ENCODE measurements at places on chromosomes 4 and X.

GRCh38 chr4:25674386-25674785 lies 18.7 kb downstream of the SLC34A2 start:
- DNase-seq: no peak

DNA sequence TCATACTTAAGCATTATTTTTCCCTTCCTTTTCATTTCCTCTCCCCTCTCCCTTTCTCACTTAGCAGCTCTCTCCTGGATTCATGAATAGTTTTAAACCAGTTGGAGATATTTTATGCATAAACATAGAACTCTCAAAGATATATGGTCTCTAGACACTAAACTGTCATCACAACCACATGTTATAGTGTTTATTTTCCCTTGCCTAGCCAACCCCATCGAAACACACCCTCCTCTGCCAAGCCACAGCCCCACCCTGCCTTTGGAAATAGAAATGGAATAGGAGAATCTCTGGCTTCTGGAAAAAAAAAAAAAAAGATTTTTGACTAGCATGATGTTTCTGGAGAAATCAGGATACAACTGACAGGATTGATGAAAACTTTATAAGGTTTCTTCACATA lies 64.8 kb upstream of the RBPJ start:
- no peak for DNase-seq

GRCh38 chr4:138305050-138305449 lies 62.9 kb upstream of the SLC7A11 start:
- no peak for DNase-seq

DNA sequence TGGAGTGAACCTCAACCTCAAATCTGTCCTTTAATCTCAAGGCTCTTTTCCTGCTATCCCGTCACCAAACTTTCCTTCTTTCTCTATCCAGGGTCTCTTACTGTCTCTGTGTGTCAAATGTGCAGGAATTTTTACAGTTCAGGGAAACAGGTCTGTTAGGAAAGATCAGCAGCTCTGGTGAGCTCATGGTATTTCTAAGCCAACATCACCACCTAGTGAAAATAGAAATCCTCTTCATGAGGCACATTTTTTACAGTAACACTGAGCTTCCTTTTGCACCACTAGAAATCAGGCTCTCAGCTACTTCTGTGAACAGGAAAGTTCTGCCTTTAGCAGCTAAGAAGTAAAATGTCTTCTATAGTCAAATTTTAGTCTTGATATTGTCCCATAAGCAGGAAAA lies 39.6 kb downstream of the NUDT11 start:
- no peak for DNase-seq

GRCh38 chrX:126064901-126065541 lies 101.1 kb downstream of the DCAF12L2 start:
- DNase-seq: no peak

GRCh38 chrX:107576392-107576791 lies 51.9 kb upstream of the PRPS1 start:
- no peak for DNase-seq

GRCh38 chr4:93645120-93645519 lies 183.4 kb upstream of the ATOH1 start:
- no peak for DNase-seq

GRCh38 chr4:113635739-113636437 lies 125.7 kb downstream of the CAMK2D start:
- DNase-seq: no peak

DNA sequence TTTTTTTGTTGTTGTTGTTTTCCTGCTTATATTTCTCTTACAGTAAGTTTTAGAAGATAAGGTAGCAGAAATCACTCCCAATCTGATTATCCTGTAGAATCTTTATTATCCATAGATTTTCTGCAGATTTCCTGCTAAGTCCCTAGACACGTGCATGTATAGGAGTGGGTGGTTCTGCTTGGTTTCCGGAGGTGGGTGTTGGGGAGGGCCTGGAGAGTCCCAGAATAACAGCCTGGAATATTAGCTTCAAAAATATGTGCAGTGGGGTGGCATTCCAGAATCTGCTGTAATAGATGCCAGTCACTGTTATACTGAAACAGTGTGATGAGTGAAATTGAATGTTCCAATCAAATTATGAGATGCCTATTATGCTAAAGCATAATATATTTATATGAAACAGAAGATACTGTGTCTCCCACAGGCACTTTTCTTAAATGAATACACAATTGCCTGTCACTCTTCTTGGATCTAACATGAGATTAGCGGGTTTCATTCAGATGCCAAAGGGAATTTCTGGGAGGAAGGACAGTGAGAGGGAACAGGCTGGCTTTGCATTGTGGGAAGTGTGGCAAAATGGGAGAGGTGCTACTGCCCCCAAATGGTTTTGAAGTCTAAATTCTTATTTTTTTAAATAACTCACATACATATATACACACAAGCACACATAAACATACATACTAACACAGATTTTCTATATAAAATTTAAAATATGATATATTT lies 37.6 kb downstream of the C4orf50 start:
- no peak for DNase-seq

- DNase-seq: no peak
Measured at GRCh38 chrX:20664774-20665173, 398.1 kb upstream of the RPS6KA3 start.

GRCh38 chr4:183967266-183967665 lies 62.2 kb downstream of the STOX2 start:
- DNase-seq: no peak

DNA sequence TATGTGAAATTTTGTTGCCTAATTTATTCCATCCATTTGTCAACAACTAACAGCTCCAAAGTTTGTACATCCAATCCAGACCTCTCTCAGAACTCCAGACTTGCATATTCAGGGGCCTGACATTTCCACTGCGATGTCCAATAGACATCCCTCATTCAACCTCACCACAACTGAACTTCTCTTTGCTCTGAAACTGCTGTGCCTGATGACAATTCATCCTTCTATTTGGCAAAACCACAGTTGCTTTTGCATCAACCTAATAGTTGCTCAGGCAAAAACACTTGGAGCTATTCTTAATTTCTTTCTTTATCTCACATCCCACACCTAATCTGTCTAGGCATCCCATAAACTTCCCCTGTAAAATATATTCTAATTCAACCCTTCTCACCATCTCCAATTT lies 56.5 kb downstream of the ANTXR2 start:
- no peak for DNase-seq

GRCh38 chrX:100681599-100681998 lies 37.6 kb downstream of the SRPX2 start:
- DNase-seq: no peak

DNA sequence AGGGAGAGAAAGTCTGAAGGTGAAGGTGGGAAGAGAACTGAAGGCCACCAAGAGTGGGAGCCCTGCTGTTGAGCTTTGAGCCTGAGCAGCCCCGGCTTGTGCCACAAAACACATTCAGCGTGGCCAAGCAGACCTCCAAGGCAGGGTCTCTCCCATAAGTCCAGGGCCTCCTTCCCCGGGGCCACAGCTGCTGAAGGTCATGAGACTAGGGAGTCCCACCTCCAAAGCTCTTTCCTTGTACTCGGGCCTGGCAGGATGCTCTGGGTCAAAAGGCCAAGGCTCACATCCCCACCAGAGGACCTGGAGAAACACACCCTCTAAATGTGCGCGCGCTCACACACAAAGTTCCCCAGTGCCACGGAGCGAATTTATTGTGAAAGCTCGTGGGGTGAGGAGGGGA lies 3.5 kb upstream of the ARHGAP4 start:
- no peak for DNase-seq

- no peak for DNase-seq
Measured at GRCh38 chr4:124964251-124964650, 251.7 kb upstream of the ANKRD50 start.

GRCh38 chr4:123862812-123863211 lies 466.2 kb downstream of the SPRY1 start:
- DNase-seq: no peak

- DNase-seq: no peak
Measured at GRCh38 chr4:30901461-30902451, 181.6 kb downstream of the PCDH7 start.

GRCh38 chrX:75642811-75643361 lies 120.0 kb upstream of the ZDHHC15 start:
- DNase-seq: no peak

DNA sequence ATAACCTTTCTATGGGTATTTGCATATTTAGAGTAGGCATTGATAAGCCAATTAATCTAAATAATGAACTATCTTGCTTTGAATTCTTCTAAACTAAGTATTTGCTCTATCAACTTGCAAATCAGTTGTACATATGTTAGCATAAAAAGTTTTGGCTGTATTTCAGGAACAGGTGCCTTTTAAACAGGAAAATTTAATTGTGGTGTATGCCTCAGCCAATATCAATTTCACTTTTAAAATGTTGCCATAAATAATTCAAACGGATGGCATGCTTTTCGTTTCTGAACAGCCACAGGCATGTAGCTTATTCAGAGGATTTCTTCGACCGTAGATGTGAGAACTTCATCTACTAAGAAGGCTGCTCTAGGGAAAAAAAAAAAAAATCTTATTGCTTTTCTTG lies 99.9 kb downstream of the DCLK2 start:
- DNase-seq: peak; percentile 68

GRCh38 chr4:155592938-155593297 lies 73.7 kb upstream of the GUCY1A1 start:
- no peak for DNase-seq

DNA sequence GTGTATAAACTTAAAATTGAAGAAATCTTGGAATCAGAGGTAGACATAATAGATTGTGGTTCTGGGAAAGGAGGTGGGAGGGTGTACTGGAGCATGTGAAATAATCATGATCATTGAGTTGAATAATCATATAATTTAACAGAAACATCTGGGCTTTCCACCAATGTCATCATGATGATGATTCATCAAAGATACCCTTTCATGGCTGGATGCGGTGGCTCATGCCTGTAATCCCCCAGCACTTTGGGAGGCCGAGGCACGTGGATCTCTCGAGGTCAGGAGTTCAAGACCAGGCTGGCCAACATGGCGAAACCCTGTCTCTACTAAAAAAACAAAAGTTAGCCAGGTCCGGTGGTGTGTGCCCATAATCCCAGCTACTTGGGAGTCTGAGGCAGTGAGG lies 6.7 kb upstream of the RUFY3 start:
- DNase-seq: no peak

- no peak for DNase-seq
Measured at GRCh38 chrX:33132569-33132968, 78.8 kb downstream of the DMD start.

DNA sequence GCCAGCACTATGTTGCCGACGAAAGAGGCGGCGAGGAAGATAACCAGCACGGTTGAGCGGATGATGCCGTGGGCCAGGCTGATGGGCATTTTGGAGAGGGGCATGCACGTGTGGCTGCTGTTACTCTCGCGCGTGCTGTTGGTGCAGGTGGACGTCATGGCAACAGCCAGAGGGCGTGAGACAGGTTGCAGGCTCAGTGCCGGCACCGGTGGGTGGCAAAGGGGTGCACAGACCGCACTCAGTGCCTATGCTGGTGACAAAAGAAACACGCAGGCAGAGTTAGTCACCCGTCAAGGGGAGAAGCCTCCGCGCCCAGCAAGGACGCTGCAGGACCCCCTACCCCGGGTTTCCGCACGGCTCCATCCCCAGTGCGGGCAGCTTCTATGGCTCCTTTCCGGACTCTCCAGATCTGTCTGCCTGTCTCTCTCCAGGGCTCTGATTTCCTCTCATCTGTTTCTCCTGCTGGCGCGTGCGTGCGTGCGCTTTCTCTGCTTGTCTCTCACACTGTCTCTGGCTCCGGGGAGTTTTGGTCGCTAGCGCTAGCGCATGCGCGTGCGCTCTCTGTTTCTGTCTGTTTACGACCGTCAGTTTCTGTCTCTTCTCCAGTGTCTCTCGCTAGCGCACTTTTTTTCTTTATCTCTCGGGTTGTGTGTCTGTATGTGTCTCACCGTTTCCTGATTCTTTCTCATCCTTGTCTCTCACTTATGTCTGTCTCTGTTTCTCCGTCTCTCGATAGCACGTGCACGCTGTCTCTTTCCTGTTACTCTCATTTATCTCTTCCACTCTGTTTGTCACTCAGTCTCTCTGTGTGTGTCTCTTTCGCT lies 2.1 kb downstream of the GPR101 start:
- DNase-seq: peak; percentile 20

- DNase-seq: no peak
Measured at GRCh38 chr4:82528074-82528473, 33.7 kb downstream of the TMEM150C start.

GRCh38 chrX:104392350-104392749 lies 137.6 kb upstream of the ESX1 start:
- DNase-seq: no peak

- no peak for DNase-seq
Measured at GRCh38 chr4:145679991-145680455, at the start of gene C4orf51. C4orf51 (plus strand) TSS chr4:145680146; CDS start chr4:145680204, 58 bp downstream.

DNA sequence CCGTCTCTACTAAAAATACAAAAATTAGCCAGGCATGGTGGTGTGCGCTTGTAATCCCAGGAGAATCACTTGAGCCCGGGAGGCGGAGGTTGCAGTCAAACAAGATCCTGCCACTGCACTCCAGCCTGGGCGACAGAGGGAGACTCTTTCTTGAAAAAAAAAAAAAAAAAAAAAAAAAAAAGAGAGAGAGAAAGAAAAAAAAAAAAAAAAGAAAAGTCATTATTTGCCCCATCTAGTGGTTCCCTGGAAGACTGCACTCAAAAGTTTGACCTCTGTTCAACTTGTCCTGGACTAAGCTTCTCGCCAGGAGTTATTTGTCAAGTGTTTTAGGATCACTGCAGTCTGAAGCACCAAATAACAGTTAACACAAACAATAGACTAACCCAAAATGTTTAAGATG lies 45.3 kb upstream of the KCTD8 start:
- no peak for DNase-seq

- DNase-seq: no peak
Measured at GRCh38 chrX:129557844-129558480, 17.9 kb downstream of the OCRL start.

GRCh38 chr4:129578336-129578735 lies 482.4 kb downstream of the C4orf33 start:
- no peak for DNase-seq

DNA sequence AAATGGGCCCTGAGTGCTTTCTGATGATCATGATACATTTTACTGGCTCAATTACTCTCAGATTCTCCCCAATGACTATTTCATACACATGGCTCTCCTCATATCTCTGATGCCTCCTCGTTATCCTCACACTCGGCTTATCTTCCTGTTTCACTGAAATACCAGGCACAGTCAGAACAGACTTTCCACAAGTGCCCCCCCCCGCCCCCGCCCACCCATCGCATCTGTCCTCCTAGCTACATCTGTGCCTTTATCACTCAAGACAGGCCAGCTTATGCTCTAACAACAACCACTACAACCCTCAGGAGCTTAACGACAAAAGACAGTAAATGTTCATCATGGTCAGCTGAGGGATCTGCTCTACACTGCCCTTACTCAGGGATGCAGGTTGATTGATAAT lies 610.6 kb upstream of the DIPK2B start:
- DNase-seq: no peak

DNA sequence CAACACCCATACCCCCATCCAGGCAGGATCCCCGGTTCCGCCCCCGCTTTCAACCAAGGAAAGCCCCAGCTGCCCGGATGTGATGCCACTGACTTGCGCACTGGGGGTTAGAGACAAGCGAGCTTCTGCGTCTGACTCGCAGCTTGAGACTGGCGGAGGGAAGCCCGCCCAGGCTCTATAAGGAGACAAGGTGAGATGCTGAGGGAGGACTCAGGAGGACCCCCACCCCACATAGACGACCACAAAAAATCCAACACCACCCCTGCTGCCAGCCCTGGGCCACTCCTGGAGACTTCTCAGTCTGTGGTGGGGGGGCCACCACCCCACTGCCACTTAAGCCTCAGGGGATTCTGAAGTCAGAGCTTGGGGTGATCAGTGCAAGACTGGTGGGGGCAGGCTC lies at the start of gene MAGEA4:
TSS of gene MAGEA4 (plus strand) at position 110 of the 400 bp plus-strand sequence. CDS start 10,776 bp downstream, outside the sequence.
- DNase-seq: no peak

- DNase-seq: no peak
Measured at GRCh38 chr4:169604903-169605331, 7.5 kb downstream of the NEK1 start.

- no peak for DNase-seq
Measured at GRCh38 chr4:20839957-20840356, 139.7 kb downstream of the PACRGL start.

All from NCI-H526 treated with DMSO at 0.1 percent for 48 hours (cell line).